ENCODE measurements at places on chromosomes 1 and 21.

DNA sequence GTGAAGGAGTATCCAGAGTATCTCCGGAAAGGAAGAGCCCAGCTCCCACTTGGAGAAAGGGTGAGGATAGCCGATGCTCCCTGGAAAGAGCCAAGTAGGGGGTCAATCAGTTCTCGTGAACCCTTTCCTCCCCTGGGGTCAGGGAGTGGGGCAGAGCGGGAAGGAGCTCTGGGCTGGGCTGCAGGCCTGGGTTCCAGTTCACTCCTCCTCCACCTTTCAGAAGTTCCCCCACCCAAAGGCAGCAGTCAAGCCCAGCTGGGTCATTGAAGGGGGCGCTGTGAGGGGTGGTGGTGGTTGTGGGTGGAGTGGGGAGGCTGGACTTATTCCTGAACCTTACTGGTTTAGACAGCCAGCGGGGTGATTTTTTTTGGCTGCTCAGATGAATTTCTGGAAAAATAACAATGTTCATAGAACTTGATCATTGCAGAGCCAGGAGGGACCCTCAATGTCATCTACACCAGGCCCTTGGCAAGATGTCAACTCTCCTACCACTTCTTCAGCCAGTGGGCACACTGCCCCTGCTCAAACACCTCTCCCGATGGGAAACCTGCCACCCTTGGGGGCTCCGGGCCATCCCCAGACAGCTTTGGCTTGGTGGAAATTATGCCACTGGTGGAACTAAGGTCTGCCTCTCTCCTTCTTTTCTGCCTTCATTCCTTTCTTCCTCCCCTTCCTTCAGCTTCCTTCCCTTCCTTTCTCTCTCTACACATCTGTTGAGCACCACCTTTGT lies 235.8 kb downstream of the TRABD2B start:
- no peak for DNase-seq

- DNase-seq, result peak; percentile 86
These were observed 12.8 kb downstream of the PPFIA4 start for GRCh38 chr1:203038891-203039608.

DNA sequence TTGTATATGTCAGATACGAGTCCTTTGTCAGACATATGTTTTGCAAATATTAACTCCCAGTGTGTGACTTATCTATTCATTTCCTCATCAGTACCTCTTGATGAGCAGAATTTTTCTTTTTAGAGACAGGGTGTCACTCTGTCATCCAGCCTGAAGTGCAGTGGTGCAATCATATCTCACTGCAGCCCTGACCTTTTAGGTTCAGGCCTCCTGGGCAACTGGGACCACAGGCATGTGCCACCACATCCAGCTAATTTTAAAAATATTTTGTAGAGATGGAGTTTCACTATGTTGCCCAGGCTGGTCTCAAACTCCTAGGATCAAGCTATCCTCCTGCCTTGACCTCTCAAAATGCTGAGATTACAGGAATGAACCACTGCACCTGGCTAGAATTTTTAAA lies 93.0 kb downstream of the HLCS start:
- no peak for DNase-seq

DNA sequence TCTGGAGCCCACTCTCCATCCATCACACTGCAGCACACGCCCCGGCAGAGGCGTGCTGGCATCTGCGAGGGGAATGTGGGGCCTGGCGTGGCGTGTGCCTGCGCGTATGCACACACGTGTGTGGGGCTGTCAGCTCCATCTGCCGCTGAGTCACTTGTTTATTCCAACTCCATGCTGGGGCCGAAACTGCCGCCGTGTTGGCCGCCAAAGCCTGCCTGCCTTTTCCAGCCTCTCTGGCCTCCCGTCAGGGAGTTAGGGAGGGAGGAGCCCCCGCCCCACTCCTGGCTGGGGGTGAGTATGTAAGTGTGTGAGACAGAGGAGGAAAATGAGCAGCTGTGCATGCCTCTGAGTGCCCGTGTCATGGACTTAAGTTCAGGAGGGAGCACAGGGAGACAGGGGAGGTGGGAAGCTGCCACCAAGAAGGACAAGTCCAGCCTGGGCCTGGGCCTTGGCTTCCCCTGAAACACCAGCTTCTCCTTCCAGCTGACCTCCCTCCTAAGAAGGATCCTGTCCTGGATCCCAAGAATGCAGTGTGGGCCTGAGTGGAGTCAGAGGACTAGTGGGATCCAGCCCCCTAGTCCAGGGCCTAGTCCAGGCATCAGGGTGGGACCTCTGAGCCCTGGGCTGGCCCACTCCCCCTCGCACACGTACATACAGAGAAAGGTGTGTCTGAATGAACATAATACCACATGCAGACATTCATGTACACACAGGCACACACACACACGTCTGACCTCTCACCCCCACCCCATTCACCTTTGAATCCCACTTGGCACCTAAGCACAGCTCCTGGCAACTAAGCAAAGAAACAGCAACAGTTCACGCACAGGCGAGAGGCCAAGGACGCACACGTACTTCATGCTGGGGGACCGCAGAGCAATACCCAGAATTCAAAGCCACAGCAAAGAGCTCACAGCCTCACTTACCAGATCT lies 24.7 kb downstream of the MEF2D start:
- DNase-seq, result peak; percentile 79

- DNase-seq, result no peak
These were observed 4.6 kb downstream of the MIB2 start for GRCh38 chr1:1619917-1620361.

- DNase-seq, result no peak
These were observed 15.9 kb upstream of the FASLG start for GRCh38 chr1:172642970-172643369.

- no peak for DNase-seq
These were observed 406 bp downstream of the KIAA0040 start for GRCh38 chr1:175192111-175192629.

DNA sequence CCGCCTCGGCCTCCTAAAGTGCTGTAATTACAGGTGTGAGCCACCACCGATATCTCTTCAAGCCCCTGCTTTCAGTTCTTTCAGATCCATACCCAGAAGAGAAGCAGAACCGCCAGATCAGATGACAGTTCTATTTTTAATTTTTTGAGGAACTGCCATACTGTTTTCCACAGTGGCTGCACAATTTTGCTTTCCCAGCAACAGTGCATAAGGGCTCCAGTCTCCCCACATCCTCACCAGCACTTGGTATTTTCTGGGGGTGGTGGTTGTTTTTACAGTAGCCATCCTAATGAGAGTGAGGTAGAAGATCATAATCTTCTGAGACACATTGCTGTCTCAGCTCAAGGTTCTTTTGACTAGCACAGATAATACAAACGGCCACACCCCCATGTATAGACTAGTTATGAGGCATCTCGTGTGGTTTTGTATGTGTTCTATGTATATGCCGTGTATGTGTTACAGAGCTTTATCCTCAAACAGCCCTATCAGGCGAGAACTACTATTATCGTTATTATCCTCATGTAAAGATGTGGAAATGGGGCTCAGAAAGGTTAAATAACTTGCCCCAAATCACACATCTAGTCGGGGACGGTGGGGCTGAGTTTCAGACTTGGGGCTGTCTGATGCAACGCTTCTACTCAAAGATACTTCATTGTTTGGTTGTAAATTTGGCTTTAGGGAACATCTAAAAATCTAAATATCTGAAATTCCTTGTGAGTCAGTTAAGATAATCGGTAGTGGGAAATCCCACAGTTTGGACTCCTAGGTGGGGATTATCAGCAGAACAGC lies 12.0 kb downstream of the FHAD1 start:
- no peak for DNase-seq

- DNase-seq, result no peak
These were observed 45.9 kb downstream of the CDC42BPA start for GRCh38 chr1:227272428-227272827.

GRCh38 chr1:226086776-226087175 lies 24.3 kb downstream of the H3-3A start:
- no peak for DNase-seq

- DNase-seq, result no peak
These were observed 84.2 kb downstream of the ERG start for GRCh38 chr21:38413958-38414548.

DNA sequence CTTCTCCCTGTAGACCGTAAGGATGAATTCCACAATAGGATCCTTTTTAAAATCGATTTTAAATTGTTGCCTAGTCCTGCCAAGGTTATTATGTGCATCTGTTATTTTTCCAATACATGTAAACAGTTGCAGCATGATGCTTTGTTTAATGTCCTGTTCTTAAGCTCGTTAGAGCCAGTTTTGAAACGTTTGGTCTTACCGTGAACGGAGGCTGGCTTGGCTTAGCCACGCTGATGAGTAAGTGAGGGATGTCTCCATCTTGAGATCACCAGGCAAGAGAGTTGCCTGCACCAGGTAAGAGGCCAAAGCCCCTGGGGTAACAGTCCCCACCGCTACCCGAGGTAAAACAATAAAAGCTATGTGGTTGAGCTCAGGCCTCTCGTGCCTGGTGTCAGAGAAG lies 17.3 kb downstream of the CSTB start:
- DNase-seq, result no peak

- DNase-seq, result peak; percentile 92
These were observed 53.5 kb upstream of the CNTN2 start for GRCh38 chr1:204989266-204990058.

GRCh38 chr21:41761211-41761933 lies 5.5 kb downstream of the RIPK4 start:
- no peak for DNase-seq

GRCh38 chr1:165253818-165254254 lies 102.7 kb downstream of the LMX1A start:
- no peak for DNase-seq

GRCh38 chr1:162214202-162214601 lies 144.7 kb downstream of the NOS1AP start:
- no peak for DNase-seq

- DNase-seq, result no peak
These were observed 64.3 kb downstream of the DMRTA2 start for GRCh38 chr1:50358962-50359361.

GRCh38 chr1:158028969-158029368 lies 35.5 kb downstream of the KIRREL1 start:
- DNase-seq, result no peak

- no peak for DNase-seq
These were observed 12.9 kb upstream of the KPNA6 start for GRCh38 chr1:32094746-32095521.

GRCh38 chr1:145979746-145980456 lies 15.4 kb downstream of the POLR3GL start:
- DNase-seq, result no peak

DNA sequence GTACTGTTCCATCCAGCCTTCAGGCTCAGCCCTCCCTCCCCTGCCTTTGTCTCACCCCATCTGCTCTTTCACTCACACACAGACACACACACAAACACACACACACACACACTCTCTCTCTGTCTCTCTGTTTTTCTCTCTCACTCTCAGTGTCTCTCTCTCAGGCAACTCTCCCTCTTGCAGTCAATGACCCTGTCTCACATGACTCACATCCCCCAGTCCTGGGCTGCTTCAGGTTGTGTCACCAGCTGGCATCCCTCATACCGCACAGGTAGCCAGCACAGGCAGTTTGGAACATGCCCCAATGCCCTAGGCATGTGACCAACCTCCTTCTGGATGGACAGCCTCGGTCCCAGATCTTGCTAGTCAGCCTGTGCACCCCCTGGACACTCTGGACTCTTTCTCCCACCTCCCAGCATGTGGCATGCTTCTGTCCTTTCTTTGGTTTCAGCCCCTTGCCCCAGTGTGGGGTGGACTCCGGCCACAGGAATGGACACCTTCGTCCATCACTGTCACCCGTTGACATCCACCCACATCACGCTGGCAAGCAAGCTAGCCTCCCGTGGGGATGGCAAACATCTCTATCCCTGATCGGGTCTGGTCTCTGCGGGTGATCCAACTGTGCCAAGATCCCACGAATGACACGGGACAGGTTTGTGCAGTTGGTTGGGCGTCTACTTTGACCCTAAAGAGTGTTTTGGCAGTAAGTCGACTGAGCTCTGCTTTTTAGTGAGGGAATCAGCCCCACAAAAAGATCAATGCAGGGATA lies 23.4 kb upstream of the FCGR2A start:
- no peak for DNase-seq

DNA sequence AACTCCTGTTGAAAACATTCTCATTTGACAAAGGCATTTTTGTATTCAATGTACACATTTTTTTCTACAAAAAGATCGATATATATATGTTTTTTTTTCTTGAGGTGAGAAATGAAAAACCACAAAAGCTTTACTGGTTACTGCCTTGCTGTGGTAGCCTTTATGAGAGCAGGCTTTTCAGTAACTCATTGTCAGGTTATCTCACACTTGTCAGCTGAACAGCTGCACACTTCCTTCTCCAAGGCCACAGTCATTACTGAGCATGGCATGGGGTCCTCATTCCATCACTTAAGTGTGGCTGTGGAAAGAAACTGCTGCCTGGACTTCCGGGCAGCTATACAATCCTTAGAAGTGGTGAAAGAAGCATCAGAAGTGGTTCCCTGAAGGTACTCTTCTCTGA lies 169.3 kb upstream of the ZP4 start:
- no peak for DNase-seq

DNA sequence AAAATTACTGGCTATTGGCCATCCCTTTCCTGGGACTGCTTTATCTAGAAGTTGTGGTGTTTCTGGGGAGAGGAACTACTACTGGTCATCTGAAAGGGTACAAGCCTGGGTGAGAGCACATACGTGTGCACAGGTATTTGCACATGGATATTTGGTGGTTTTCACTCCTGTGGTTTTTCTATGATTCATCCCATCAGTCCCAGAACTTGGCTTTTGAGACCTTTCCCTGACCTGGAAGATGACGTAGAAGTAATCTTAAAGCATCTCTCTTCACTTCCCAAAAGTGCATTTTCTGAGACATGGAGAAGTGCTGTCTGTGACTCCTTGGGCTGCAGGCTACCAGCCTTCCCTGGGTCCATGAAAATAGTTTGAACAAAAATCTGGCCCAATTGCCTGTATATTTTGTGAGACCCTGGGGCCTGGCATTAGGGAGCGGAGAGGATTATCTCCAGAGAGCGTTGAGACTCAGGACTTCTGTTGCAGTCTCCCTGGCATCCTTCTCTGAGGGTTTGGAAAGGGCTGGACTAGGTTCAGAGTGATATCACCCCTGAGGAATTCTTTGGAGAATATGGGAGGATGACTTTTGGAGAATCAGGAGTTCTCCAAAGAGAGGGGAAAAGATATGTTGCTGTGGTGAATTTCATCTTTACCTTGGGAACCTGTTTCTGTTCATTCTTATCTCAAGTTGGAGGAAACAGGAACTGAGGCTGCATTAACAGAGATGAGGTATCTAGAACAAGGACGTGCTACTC lies 130.8 kb downstream of the NOS1AP start:
- DNase-seq, result no peak

DNA sequence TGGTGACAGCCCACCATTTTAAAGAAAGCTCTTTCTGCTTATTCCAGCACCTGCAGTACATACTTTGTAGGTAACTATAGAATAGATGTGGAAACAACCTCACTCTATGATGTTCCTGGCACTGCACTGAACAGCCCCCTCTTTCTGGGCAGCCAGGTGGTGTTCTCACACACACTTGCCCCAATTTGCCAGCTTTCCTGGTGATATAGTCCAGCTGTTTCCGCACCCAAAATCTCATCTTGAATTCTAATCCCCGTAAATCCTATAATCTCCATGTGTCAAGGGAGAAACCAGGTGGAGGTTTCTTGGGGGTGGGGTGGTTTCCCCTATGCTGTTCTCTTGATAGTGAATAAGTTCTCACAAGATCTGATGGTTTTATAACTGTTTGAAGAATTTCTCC lies 102.2 kb downstream of the FCRL5 start:
- no peak for DNase-seq
